Muscle of back (tissue), 13 donors: ENCODE measurements at places on chromosomes 1 and 21. TPM values are rescaled to one million over a fixed set of nuclear protein-coding genes. Genes with fewer than 3 reads are reported as not detected.

Gene C2CD4D
- not detected for polyA plus RNA-seq

Gene ZMYND12
- 0.66 TPM for polyA plus RNA-seq

Gene KIAA0319L
- polyA plus RNA-seq: 34.9 TPM

Gene SF3B4
- 35.9 TPM for polyA plus RNA-seq

Gene WDTC1
- 29.8 TPM for polyA plus RNA-seq

Gene LAPTM5
- 15.8 TPM for polyA plus RNA-seq

Gene CFHR5
- polyA plus RNA-seq: not detected

Gene LHX4
- 0.68 TPM for polyA plus RNA-seq

Gene CREG1
- 38.5 TPM for polyA plus RNA-seq

Gene CELA3B
- not detected for polyA plus RNA-seq

Gene HJV
- 186 TPM for polyA plus RNA-seq

Gene KCNJ9
- 0.13 TPM for polyA plus RNA-seq

Gene SYPL2
- 292 TPM for polyA plus RNA-seq

Gene SLC30A10
- not detected for polyA plus RNA-seq

Gene PRAMEF15
- not detected for polyA plus RNA-seq

Gene KRTAP12-2
- not detected for polyA plus RNA-seq

Gene SPRR2F
- not detected for polyA plus RNA-seq

Gene FLAD1
- polyA plus RNA-seq: 15.3 TPM

Gene TNNT2
- polyA plus RNA-seq: 879 TPM

Gene FCGR1A
- polyA plus RNA-seq: 2.3 TPM

Gene MYBPH
- 226 TPM for polyA plus RNA-seq

Gene DISC1
- polyA plus RNA-seq: 7.6 TPM

Gene HSPA6
- polyA plus RNA-seq: 0.43 TPM

Gene LCE2D
- polyA plus RNA-seq: not detected

Gene CGN
- 1.2 TPM for polyA plus RNA-seq

Gene RGS18
- polyA plus RNA-seq: 1.3 TPM

Gene KRTAP13-2
- not detected for polyA plus RNA-seq

Gene S100A16
- polyA plus RNA-seq: 43.8 TPM

Gene TMIGD3
- 0.42 TPM for polyA plus RNA-seq

Gene SNX27
- 24.4 TPM for polyA plus RNA-seq

Gene TRABD2B
- polyA plus RNA-seq: 6.4 TPM

Gene CFH
- polyA plus RNA-seq: 102 TPM

Gene GREM2
- polyA plus RNA-seq: 13.6 TPM

Gene KRTAP21-2
- not detected for polyA plus RNA-seq

Gene PLA2G2D
- not detected for polyA plus RNA-seq

Gene ATP5PF
- polyA plus RNA-seq: 241 TPM

Gene GBP6
- not detected for polyA plus RNA-seq
